Liver (tissue), 10 donors: ENCODE measurements at places on chromosomes 4 and X. TPM values are rescaled to one million over a fixed set of nuclear protein-coding genes. Genes with fewer than 3 reads are reported as not detected.

- H3K27me3 ChIP-seq = no peaks in the 10 kb centered on the region
- H3K4me3 ChIP-seq = no peak overlapping the region
- peaks cover 3% of the 10 kb centered on the region for H3K4me1 ChIP-seq
- DNase-seq = no peak
- no peaks in the 10 kb centered on the region for H3K36me3 ChIP-seq
These were observed 5.0 kb downstream of the XPNPEP2 start for GRCh38 chrX:129743821-129744220.

DNA sequence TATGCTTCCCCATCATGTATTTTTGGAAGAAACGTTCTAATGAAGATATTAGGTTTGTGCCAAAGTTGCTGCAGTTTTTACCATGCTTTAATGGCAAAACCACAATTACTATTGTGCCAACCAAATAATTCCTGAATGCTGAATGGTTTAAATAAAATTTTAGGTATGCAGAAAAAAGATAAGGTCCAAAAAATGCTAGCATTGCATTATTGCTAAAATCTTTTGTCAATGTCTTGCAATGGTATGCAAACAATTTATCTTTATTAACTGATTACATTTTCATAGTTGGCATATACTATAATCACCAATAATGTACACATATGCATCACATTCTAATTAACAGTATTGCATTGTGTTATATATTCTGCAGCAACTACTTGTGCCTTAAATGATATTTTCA is 1657.4 kb upstream of the IGFBP7 start:
- no peaks in the 10 kb centered on the region for H3K4me1 ChIP-seq
- no peaks in the 10 kb centered on the region for H3K27me3 ChIP-seq
- no peaks in the 10 kb centered on the region for H3K36me3 ChIP-seq
- no peak overlapping the region for H3K4me3 ChIP-seq
- no peak overlapping the region for H3K27ac ChIP-seq

- H3K27me3 ChIP-seq = no peaks in the 10 kb centered on the region
- H3K27ac ChIP-seq = no peak overlapping the region
- H3K36me3 ChIP-seq = no peaks in the 10 kb centered on the region
- H3K4me3 ChIP-seq = no peak overlapping the region
- no peak for DNase-seq
These were observed 341.0 kb upstream of the GATB start for GRCh38 chr4:152101556-152102435.

GRCh38 chr4:56466910-56467283 is 520 bp upstream of the SRP72 start:
- H3K4me1 ChIP-seq = peaks cover 30% of the 10 kb centered on the region
- H3K27ac ChIP-seq = peak overlapping the region; percentile 59
- H3K4me3 ChIP-seq = peak overlapping the region; percentile 87
- no peaks in the 10 kb centered on the region for H3K27me3 ChIP-seq
- peaks cover 4% of the 10 kb centered on the region for H3K36me3 ChIP-seq

- DNase-seq = no peak
- H3K4me3 ChIP-seq = no peak overlapping the region
- H3K27ac ChIP-seq = no peak overlapping the region
- no peaks in the 10 kb centered on the region for H3K27me3 ChIP-seq
- peaks cover 8% of the 10 kb centered on the region for H3K4me1 ChIP-seq
These were observed 132.8 kb upstream of the STIM2 start for GRCh38 chr4:26727844-26728243.

GRCh38 chr4:165927815-165928214 is 54.8 kb downstream of the TLL1 start:
- H3K27me3 ChIP-seq = no peaks in the 10 kb centered on the region
- no peaks in the 10 kb centered on the region for H3K4me1 ChIP-seq

The USP27X gene
- 4.7 TPM for total RNA-seq

The PGAM4 gene
- total RNA-seq = not detected

The SPANXD gene
- not detected for total RNA-seq

The LONRF3 gene
- 6.7 TPM for total RNA-seq

The CLDN22 gene
- total RNA-seq = not detected
